Transverse colon (tissue), 4 donors: ENCODE measurements at places on chromosomes 5 and 9. TPM values are rescaled to one million over a fixed set of nuclear protein-coding genes. Genes with fewer than 3 reads are reported as not detected.

DNA sequence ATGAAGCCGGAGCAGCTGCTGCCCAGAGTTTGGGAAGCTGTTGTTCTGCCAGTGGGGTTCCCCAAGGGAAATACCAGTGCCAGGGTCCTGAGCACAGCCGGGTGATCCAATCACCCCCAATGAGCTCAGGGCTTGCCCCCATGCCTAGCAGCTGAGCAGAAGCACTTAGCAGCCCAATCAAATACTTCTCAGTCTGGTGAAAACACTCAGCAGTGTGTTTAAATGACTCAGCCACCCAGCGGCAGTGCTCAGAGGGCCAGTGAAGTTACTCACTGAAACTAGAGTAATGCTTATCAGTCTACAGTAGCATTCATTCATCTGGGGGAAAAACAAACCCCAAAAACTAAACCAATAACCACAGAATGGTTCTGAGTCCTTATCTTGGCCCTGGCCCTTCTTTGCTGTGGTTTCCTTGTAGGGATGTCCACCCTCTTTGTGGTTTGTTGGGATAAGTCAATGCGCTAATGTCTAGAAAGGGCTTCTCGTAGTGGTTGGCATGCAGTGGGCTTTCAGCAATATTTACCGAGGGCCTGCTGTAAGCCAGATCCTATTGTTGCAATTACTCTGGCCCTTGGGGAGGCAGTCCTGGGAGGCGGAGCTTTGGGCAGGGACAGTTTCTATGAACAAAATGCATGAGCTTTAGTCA is 43.1 kb downstream of the LHX2 start:
- peaks cover 35% of the 10 kb centered on the region for H3K27me3 ChIP-seq
- DNase-seq = no peak
- H3K4me1 ChIP-seq = no peaks in the 10 kb centered on the region

GRCh38 chr5:16615741-16616535 is 859 bp downstream of the RETREG1 start:
- H3K27me3 ChIP-seq = peaks cover 3% of the 10 kb centered on the region
- peaks cover 13% of the 10 kb centered on the region for H3K4me1 ChIP-seq
- H3K4me3 ChIP-seq = peak overlapping the region; percentile 77
- peak; percentile 10 for DNase-seq
- H3K36me3 ChIP-seq = no peaks in the 10 kb centered on the region

DNA sequence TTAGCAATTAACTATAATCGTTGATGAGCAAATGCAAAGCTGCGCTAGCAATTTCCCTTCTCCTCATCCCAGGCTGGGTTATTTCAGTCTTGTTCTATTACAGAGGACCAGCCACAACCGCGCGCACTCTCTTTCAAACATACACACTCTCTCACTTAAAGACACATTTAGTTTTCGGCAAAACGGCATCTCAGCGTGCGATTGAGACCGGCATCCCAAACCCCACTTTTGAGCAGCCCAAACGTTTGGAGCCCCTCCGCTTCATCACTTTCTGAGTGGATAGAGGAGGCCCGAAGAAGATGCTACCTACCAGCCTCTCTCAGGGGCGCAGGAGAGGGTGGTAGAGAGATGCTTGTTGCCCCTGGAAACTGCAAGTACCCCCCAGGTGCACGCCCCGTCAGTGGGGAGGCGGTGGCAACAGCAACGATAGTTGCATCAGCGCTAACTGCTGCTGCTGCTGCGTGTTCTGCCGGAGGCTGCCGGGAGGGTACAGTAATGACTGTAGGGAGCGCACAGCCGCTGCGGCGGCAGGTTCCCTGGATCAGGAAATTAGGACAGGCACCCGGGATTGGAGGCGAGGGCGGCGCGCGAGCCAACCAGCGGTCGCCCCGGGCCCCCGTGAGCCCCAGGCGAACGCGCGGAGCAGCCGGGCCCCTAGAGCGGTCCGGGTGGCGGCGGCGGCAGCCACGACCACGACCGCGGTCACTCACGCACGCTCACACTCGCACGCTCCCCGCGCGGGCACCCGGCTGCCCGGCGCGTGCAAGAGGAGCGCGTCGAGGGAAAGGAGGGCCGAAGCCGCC is 467 bp upstream of the VLDLR start:
- peaks cover 14% of the 10 kb centered on the region for H3K27me3 ChIP-seq
- peak overlapping the region; percentile 78 for H3K27ac ChIP-seq
- H3K4me1 ChIP-seq = peaks cover 14% of the 10 kb centered on the region
- peak; percentile 76 for DNase-seq
- H3K36me3 ChIP-seq = no peaks in the 10 kb centered on the region

The LCN12 gene
- 52.7 TPM for total RNA-seq

DNA sequence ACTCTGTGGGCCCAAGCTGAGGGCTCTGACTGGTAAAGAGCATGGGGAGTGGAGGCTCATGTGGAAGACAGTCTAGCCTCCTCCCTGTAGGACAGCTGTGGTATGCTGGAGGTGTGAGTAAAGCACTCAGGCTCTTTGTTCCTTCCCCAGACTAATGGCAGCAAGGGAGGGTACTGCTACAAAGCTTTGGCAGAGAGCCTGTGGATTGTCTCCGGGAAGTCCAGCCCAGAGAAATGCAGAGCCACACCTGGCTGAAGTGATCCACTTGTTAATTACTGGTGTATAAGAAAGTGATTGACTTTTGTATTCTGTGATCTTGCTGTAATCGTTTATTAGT is 161.7 kb downstream of the OXCT1 start:
- H3K4me1 ChIP-seq = no peaks in the 10 kb centered on the region
- DNase-seq = peak; percentile 14
- H3K36me3 ChIP-seq = no peaks in the 10 kb centered on the region

GRCh38 chr5:138677782-138678181 is 75.4 kb upstream of the CTNNA1 start:
- no peaks in the 10 kb centered on the region for H3K36me3 ChIP-seq
- H3K4me3 ChIP-seq = no peak overlapping the region
- no peak overlapping the region for H3K27ac ChIP-seq
- no peaks in the 10 kb centered on the region for H3K27me3 ChIP-seq
- H3K4me1 ChIP-seq = no peaks in the 10 kb centered on the region
- DNase-seq = no peak

The NEUROG1 gene
- total RNA-seq = not detected

The BHMT2 gene
- total RNA-seq = 12.1 TPM

- DNase-seq = no peak
- H3K27me3 ChIP-seq = no peaks in the 10 kb centered on the region
- no peak overlapping the region for H3K4me3 ChIP-seq
- no peak overlapping the region for H3K27ac ChIP-seq
- H3K36me3 ChIP-seq = no peaks in the 10 kb centered on the region
Measured at GRCh38 chr5:141793881-141794280, 84.3 kb downstream of the PCDH1 start.

The RIC1 gene
- total RNA-seq = 93.9 TPM

The SCAI gene
- 10.4 TPM for total RNA-seq

The FSTL4 gene
- 0.27 TPM for total RNA-seq

GRCh38 chr9:12416716-12417115 is 276.5 kb upstream of the TYRP1 start:
- no peak for DNase-seq
- no peaks in the 10 kb centered on the region for H3K36me3 ChIP-seq
- H3K4me1 ChIP-seq = no peaks in the 10 kb centered on the region
- no peaks in the 10 kb centered on the region for H3K27me3 ChIP-seq
- no peak overlapping the region for H3K4me3 ChIP-seq
- H3K27ac ChIP-seq = no peak overlapping the region

DNA sequence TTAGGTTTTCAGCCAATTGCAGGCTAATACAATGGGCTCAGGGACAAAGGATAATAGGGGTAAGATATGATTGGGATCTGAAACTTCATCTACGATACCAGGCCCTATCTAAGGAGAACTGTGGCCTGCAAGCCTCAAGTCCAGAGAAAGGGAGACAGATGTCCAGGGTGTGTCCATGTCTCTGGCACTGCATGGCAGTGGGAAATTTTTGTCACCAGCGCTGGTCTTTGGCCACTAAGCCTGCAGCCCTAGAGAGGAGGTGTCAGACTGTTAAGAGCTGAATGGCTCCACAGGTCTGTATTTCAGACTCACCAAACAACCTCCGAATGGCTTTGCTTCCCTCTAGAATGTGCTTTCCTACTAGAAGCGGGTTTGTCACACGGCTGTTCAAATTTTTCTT is 6.6 kb upstream of the CNOT6 start:
- no peak for DNase-seq
- H3K4me1 ChIP-seq = no peaks in the 10 kb centered on the region
- no peak overlapping the region for H3K4me3 ChIP-seq
- H3K27me3 ChIP-seq = no peaks in the 10 kb centered on the region
- H3K36me3 ChIP-seq = no peaks in the 10 kb centered on the region

DNA sequence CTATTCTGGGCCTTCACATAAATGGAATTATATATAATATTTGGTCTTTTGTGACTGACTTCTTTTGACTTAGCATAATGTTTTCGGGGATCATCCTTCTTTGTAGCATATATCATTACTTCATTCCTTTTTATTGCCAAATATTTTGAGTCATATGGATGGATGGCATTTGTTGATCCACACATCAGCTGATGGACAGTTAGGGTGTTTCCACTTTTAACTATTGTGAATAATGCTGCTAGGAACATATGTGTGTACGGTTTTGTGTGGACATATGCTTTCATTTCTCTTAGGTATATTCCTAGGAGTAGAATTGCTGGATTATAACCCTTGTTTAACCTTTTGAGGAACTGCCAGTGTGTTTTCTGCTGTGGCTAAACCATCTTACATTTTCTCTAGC is 249.6 kb downstream of the FANCC start:
- H3K4me3 ChIP-seq = no peak overlapping the region
- H3K36me3 ChIP-seq = no peaks in the 10 kb centered on the region
- no peaks in the 10 kb centered on the region for H3K27me3 ChIP-seq
- no peak for DNase-seq
- peak overlapping the region; percentile 77 for H3K27ac ChIP-seq

The KYAT1 gene
- total RNA-seq = not detected

DNA sequence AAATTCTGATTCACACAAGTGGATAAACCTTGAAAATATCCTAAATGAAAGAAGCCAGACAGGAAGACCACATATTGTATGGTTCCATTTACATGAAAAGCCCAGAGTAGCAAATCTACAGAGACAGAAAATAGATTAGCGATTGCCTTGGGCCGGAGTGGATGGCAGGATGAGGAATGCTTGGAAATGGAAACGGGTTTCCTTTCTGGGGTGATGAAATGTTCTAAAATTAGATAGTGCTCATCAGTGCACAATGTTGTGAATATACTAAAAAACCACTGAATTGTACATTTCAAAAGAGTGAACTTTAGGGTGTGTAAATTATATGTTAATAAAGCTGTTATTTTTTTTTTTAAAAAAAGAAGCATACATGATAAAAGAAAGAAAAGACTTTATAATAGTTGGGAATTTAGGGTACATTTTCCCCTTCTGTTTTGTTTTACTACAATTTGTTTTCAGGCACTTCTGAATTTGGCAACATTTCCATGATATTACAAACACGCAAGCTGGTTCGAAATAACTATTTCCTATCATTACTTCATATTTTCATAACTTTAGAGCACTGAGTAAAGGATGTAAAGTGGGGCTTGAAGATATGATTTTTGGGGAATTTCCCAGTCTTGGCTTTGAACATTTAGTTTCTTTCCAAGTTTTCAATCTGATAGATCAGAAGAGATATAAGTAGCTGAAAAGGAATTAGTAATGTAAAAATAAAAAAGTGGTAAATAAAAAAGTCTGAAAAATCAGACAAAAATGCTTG is 23.9 kb downstream of the SLC35A4 start:
- peak overlapping the region; percentile 25 for H3K27ac ChIP-seq
- no peaks in the 10 kb centered on the region for H3K36me3 ChIP-seq
- no peaks in the 10 kb centered on the region for H3K27me3 ChIP-seq
- no peak overlapping the region for H3K4me3 ChIP-seq
- DNase-seq = no peak
- no peaks in the 10 kb centered on the region for H3K4me1 ChIP-seq

GRCh38 chr5:112574536-112574935 is 155.5 kb upstream of the EPB41L4A start:
- H3K27me3 ChIP-seq = no peaks in the 10 kb centered on the region
- no peak overlapping the region for H3K4me3 ChIP-seq
- no peak overlapping the region for H3K27ac ChIP-seq
- no peak for DNase-seq

GRCh38 chr5:174807471-174807870 is 83.1 kb downstream of the MSX2 start:
- H3K4me1 ChIP-seq = no peaks in the 10 kb centered on the region
- H3K27ac ChIP-seq = no peak overlapping the region
- DNase-seq = no peak
- H3K4me3 ChIP-seq = no peak overlapping the region
- no peaks in the 10 kb centered on the region for H3K36me3 ChIP-seq

GRCh38 chr5:61307191-61307590 is 24.9 kb upstream of the ZSWIM6 start:
- H3K27ac ChIP-seq = no peak overlapping the region
- no peak overlapping the region for H3K4me3 ChIP-seq
- H3K4me1 ChIP-seq = peaks cover 9% of the 10 kb centered on the region
- no peaks in the 10 kb centered on the region for H3K27me3 ChIP-seq
- DNase-seq = no peak

- no peak for DNase-seq
- no peak overlapping the region for H3K27ac ChIP-seq
- H3K27me3 ChIP-seq = peaks cover 20% of the 10 kb centered on the region
Measured at GRCh38 chr5:53556001-53556400, 4.4 kb upstream of the NDUFS4 start.

DNA sequence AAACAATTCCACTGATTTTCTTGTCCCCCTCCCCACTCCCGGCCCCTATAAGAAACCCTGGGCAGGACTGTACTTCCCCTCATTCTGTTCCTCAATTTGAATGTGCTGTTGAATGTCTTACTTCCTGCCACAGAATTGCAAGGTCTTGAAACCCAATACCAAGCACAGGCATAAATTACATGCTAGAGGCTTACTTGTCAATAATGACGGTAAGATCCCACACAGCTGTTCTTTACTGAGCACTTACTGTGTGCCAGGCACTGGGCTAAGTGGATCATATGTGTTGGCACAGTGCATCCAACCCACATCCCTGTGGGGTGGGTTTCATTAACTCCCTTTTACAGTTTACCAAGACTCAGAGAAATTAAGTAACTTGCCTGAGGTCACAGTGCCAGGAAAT is 63.4 kb downstream of the MVB12B start:
- H3K4me1 ChIP-seq = peaks cover 8% of the 10 kb centered on the region
- peak overlapping the region; percentile 19 for H3K27ac ChIP-seq
- no peak overlapping the region for H3K4me3 ChIP-seq
- H3K27me3 ChIP-seq = no peaks in the 10 kb centered on the region

- peak; percentile 95 for DNase-seq
- peaks cover 31% of the 10 kb centered on the region for H3K4me1 ChIP-seq
- no peaks in the 10 kb centered on the region for H3K27me3 ChIP-seq
- peak within 1 kb of the TSS; percentile 91 for H3K4me3 ChIP-seq
- H3K27ac ChIP-seq = peak within 1 kb of the TSS; percentile 89
- H3K36me3 ChIP-seq = peaks cover 5% of the 10 kb centered on the region
Measured at GRCh38 chr9:127423934-127424675, at the start of gene ZNF79. ZNF79 (plus strand) TSS chr9:127424382; CDS start chr9:127424788, 406 bp downstream.
